ENCODE measurements at places on chromosomes 6 and 20. TPM values are rescaled to one million over a fixed set of nuclear protein-coding genes. Genes with fewer than 3 reads are reported as not detected.
A peak's percentile ranks its signal among the peaks of the same experiment; 100 is the strongest.

GRCh38 chr6:106133040-106133439 is 46.9 kb downstream of the PRDM1 start:
- DNase-seq: no peak

GRCh38 chr20:12925863-12926793 is 82.6 kb upstream of the SPTLC3 start:
- no peak for DNase-seq

- no peak for DNase-seq
These were observed 67.3 kb upstream of the NXT1 start for GRCh38 chr20:23283096-23283850.

GRCh38 chr6:24888715-24889370 is 46.9 kb downstream of the RIPOR2 start:
- DNase-seq: no peak

- DNase-seq: no peak
These were observed 11.4 kb upstream of the TMEM170B start for GRCh38 chr6:11526156-11526505.

DNA sequence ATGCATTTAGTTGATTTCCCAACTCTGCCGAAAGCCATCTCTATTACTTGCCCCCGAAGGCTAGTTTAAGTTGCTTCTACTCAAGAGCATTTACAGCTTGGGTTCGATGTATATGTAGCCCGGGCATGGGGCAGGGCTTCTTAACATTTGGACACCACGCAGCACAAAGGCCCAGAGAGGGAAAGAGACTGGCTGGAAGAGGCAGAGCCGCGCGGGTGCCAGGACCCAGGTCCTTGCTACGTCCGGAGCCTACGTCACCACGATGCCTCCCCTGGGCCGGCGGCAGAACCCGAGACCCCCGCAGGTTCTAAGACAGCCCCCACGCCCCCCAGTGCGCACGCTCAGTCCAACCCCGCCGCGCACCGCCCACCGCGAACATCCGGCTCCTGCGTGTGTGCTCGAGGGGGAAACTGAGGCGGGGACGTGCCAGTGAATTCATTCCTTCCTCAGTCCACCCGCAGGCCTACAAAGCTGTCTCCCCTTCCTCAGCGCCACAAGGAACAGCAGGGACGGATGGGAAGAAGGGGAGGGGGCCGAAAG is 367 bp upstream of the PCIF1 start:
- DNase-seq: peak; percentile 44

GRCh38 chr6:65708162-65708561 is 1.1 kb upstream of the EYS start:
- DNase-seq: no peak

GRCh38 chr20:43515628-43516027 is 8.1 kb downstream of the L3MBTL1 start:
- DNase-seq: no peak

GRCh38 chr20:9375221-9375681 is 139.1 kb upstream of the LAMP5 start:
- DNase-seq: no peak

- DNase-seq: no peak
These were observed 124.7 kb upstream of the TCF21 start for GRCh38 chr6:133764008-133764753.

GRCh38 chr6:41694815-41695526 is 40.4 kb downstream of the TFEB start:
- no peak for DNase-seq

GRCh38 chr6:121210943-121211342 is 123.3 kb downstream of the TBC1D32 start:
- no peak for DNase-seq

GRCh38 chr20:53625311-53626129 is 31.9 kb upstream of the ZNF217 start:
- DNase-seq: no peak

DNA sequence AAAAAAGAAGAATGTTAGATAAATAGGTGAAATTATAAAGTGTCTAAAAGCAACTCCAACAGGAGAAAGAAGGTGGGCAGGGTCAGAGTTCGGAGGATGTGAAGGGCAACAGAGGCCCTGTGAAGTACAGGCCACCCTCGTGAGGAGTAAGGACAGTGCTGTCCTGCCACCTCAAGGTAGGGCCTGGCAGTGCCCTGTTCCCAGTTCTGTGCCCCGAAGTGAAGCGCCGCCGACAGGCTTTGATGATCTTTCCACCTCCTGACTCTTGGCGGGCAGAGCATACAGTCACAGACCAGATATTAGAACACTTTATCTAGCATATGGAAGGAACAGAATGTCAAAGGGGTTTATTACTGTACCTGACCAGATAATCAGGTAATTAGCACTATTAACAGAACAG is 75.8 kb downstream of the GJA10 start:
- no peak for DNase-seq

GRCh38 chr20:63032861-63033793 is 26.4 kb upstream of the BHLHE23 start:
- DNase-seq: no peak

- no peak for DNase-seq
These were observed 15.1 kb downstream of the KIF13A start for GRCh38 chr6:17972074-17972952.

DNA sequence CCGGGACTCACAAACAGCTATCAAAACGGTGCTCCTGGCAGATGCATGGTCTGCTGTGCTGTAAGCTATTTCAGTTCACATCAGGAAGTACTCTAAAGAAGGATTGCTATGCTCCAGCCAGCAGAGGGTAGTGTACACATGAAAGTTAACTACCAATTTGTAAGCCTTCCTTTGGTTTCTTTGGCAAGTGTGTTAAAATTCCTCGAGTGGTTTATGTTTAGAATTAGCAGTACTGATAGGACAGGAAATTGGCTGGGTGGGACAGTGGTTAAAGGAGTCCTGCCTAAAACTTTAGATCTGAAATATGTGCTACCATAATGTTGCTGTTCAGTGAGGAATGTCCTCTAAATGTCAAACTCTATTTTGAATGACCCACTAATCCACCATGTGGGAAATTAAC is 47.4 kb downstream of the TRMT11 start:
- peak; percentile 74 for DNase-seq

DNA sequence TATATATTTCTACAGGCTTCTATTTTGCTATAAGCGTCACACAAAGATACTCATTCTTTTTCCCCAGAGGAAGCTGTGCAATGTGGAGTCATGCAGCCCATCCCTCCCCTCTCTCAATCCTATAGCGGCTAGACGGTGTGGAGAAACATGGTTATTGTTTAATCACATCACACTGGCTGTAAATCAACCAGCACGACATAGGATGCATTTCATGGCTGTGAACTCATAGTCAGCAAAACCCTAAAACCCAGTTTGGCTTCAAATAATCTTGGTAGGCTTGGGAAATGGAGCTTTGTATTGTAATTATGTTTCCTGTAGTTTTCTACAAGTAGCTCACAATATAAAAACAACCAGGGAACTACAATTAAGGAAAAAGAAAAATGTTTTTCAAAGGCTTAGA is 16.8 kb downstream of the FOXC1 start:
- DNase-seq: no peak

GRCh38 chr6:138428944-138429598 is 25.0 kb downstream of the HEBP2 start:
- DNase-seq: no peak

DNA sequence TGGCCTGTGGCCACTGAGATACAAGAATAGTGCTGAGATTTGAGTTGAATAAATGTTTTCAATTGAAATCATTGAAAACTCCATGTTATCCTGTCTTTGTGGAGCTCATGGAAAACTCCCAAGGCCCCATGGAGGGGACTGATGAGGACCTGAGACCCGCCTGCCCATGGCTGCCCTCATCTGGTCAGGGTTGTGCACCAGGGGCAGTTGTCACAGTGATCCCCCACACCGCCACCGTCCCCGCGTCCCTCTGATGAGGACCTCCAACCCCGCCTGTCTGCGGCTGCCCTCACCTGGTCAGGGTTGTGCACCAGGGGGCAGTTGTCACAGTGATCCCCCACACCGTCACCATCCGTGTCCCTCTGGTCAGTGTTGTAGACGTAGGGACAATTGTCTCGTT is 27.8 kb downstream of the THBS2 start:
- no peak for DNase-seq

- DNase-seq: no peak
These were observed 260.0 kb upstream of the CDYL start for GRCh38 chr6:4516206-4516605.

DNA sequence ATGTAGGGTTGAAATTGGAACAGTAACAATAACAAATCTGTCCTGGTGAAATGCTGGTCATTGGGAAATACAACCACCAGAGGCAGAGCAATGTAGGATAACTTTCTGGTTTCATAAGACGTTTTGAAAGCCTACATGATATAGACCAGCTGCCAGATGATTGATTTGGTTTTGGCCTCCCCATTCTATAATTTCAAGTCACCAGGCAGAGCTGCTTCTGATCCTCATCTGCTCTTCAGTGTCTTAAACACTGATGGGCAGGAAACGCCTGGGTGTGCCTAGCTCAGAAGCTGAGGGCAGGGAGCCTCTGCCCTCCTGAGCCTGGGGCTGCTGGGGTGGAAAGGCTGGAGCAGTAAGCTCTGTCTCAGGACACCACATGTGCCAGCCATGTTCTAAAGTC is 24.5 kb downstream of the DHX35 start:
- no peak for DNase-seq

GRCh38 chr6:137652961-137653705 is 158.9 kb upstream of the OLIG3 start:
- DNase-seq: peak; percentile 9

GRCh38 chr6:11750682-11751081 is 27.9 kb downstream of the ADTRP start:
- DNase-seq: peak; percentile 30

- peak; percentile 45 for DNase-seq
These were observed 326.7 kb upstream of the NOX3 start for GRCh38 chr6:155782320-155782731.

DNA sequence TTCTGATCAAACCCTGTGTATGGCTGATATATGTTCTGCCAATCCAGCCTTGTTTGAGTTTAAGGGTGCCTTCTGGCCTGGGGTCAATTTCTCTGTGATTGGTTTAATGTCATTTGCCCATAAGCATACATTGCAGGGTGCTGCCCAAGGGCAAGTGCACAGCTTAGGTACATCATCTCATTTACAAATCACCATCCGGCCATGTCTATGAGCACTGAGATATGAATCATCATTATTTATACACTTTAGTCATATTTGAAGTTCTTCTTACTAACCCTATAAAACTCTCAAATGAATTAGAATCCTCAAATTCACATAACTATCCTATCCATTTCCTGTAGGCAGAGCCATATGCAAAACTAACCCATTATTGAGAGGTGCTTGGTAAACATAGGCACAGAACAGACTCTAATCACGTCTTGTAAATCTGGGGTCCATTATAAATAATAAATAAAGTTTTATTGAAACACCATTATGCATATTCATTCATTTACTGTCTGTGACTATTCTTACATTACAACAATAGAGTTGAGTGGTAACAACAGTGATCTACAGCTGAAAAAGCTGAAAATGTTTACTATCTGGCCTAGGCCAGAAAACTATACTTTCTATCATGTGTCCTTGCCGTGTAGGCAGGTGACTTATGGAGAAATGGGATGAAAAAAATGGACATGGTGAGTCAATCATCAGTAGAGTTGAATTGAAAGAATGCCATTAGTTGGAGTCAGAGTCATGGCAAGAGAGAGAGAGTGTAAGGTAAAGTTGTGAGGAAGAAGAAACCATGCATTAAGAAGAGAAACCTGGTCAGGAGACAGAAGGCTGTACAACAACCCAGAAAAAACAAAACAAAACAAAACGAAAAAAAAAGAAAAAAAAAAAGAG is 25.0 kb downstream of the KCNQ5 start:
- no peak for DNase-seq

DNA sequence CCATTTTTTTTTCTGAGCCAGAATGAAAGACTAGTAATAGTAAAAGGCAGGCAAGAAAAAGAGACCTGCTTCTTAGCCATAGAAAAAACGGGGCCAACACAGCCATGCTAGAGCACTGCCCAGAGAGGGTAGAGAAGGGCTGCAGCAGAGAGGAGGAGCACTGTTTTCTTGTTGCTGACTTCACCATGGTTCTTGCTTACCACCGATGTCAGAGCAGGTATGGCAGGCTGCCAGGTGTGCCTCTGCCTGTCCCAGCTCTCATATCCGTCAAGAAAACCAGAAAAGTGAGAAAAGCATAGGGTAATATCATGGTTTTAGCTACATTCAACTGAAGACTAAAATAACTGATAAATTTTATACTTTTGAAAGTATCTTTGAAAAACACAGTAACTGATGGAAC is 60.7 kb downstream of the DTNBP1 start:
- DNase-seq: no peak

DNA sequence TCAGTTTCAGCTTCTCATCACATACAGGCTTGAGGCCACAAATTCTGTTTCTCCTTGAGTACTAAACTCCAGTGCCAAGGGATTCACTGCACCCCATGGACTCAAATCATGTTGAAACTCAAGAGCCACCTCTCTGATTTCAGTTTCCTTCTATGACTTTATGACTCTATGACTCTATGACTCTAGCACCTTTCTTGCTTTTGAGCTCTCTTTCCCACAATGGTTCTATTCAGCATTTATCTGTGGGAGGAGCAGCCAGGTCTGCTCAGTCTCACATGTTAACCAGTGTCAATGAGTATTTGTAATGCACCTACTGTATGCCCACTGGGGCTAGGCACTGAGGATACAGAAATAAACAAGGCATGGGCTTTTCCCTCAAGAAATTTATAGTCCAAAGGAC is 14.6 kb upstream of the SLC22A2 start:
- DNase-seq: no peak

DNA sequence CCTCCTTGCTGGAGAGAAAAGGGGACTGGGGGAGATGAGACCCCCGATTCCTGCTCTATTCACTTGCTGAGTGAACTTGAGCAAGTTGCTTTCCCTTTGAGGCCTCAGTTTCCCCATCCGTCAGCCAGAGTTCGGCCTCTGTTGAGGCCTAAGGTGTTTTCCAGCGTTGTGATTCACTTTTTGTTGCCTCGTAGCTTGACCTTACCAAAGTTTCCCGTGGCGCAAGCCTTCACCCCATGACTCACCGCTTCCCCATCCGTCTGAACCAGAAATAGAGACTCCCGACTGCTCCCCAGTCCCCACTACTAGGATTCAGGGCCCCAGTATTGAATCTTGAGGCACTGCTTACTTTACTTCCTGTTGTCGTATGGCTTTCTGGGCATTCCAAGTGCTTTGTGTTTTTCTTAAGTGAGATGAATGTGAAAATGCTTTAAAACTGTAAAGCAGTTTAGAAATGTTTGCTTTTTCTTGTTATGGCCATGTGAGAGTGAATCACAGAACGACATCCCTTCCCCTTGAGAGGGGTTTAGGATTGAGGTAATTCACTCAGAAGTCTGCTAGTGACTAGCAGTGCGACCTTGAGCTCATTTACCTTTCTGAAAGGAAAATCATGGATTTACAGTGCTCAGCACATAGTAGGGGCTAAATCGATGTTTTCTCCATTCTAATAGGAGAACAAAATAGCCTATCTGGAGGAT is 1.2 kb downstream of the CHMP4B start:
- DNase-seq: peak; percentile 79

The SCAND1 gene
- total RNA-seq: 93.9 TPM

The MYMX gene
- not detected for total RNA-seq

The COL21A1 gene
- total RNA-seq: 0.06 TPM

The ZC3H12D gene
- total RNA-seq: 0.30 TPM

The LPA gene
- total RNA-seq: not detected

The GHRH gene
- total RNA-seq: not detected

The PAQR8 gene
- 4.1 TPM for total RNA-seq

The MROH8 gene
- 0.11 TPM for total RNA-seq

All from Daoy (cell line).